ENCODE measurements at places on chromosomes 6 and 20.

GRCh38 chr6:168625602-168626001, 184.6 kb downstream of the SMOC2 start:
- H3K4me1 ChIP-seq = no peaks in the 10 kb centered on the region
- H3K36me3 ChIP-seq = no peaks in the 10 kb centered on the region
- no peaks in the 10 kb centered on the region for H3K27me3 ChIP-seq

DNA sequence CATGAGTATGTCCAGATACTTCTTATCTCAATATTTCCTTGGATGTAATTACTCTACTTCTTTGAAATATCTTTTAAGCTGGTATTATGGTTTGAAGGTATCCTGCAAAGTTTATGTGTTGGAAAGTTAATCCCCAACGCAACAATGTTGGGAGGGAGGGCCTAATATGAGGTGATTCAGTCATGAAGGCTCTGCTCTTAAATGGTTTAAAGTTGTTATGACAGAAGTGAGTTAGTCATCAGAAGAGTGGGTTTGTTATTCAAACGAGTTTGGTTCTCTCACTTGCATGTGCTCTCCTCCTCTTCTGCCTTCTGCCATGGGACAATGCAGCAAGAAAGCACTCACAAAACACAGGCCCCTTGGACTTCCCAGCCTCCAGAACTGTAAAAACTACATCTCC, 176.3 kb downstream of the KCNQ5 start:
- H3K36me3 ChIP-seq = no peaks in the 10 kb centered on the region
- H3K4me3 ChIP-seq = no peak overlapping the region
- no peak overlapping the region for H3K27ac ChIP-seq
- H3K4me1 ChIP-seq = no peaks in the 10 kb centered on the region
- no peaks in the 10 kb centered on the region for H3K27me3 ChIP-seq
- no peak for DNase-seq

DNA sequence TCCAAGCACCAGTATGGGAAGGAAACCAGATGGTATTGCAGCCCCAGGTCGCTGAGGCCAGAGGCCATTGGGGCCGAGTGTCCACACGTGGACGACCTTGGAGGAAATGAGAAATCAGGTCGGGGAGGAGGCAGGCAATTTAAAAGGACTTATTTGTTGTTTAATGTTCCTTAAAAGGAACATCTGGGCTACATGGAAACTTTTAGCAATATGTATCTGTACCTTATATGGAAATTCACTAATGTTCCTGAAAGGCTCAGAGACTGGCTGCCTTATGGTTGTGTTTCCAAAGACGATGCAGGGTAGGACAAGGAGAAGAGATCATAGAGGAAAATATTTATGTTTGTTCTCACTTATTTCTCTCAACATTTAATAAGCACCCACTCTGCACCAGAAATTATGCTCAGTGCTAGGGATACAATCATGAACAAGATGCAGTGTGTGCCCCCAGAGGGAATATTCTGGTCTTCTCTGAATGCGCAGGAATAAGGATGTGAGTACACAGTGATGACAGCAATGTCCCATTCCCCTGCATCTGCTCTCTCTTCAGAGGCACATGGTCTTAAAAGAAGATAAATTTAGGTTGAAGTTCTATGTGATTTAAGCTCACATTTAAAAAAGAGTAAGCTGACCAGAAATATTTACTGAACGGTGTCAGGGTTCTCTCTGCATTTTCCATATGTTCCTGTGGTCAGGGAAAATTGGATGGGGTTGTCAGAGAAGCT, 3.4 kb downstream of the BNIP5 start:
- H3K4me3 ChIP-seq = no peak overlapping the region
- no peaks in the 10 kb centered on the region for H3K27me3 ChIP-seq
- no peaks in the 10 kb centered on the region for H3K36me3 ChIP-seq
- H3K4me1 ChIP-seq = no peaks in the 10 kb centered on the region
- no peak overlapping the region for H3K27ac ChIP-seq

GRCh38 chr6:14584450-14584849, 466.9 kb downstream of the CD83 start:
- H3K36me3 ChIP-seq = no peaks in the 10 kb centered on the region
- H3K4me3 ChIP-seq = no peak overlapping the region
- DNase-seq = no peak
- no peaks in the 10 kb centered on the region for H3K4me1 ChIP-seq
- no peak overlapping the region for H3K27ac ChIP-seq
- H3K27me3 ChIP-seq = no peaks in the 10 kb centered on the region

All from kidney (tissue), 22 donors.